ENCODE measurements at places on chromosomes 7 and 10. TPM values are rescaled to one million over a fixed set of nuclear protein-coding genes. Genes with fewer than 3 reads are reported as not detected.

Gene DNAJC12
- 5.4 TPM for total RNA-seq

Gene ELFN1
- total RNA-seq, result 2.4 TPM

Gene NUDCD3
- total RNA-seq, result 51.7 TPM

Gene EGR2
- total RNA-seq, result 19.4 TPM

Gene PCLO
- total RNA-seq, result 0.60 TPM

Gene WEE2
- not detected for total RNA-seq

Gene TDRD1
- total RNA-seq, result 0.42 TPM

Gene NEBL
- 34.5 TPM for total RNA-seq

Gene ANLN
- total RNA-seq, result 0.84 TPM

Gene HOGA1
- total RNA-seq, result 22.9 TPM

Gene RELN
- 114 TPM for total RNA-seq

Gene VTI1A
- 149 TPM for total RNA-seq

GRCh38 chr10:5906651-5907050, 16.6 kb downstream of the FBH1 start:
- H3K27me3 ChIP-seq, result no peaks in the 10 kb centered on the region
- DNase-seq, result no peak
- H3K4me1 ChIP-seq, result no peaks in the 10 kb centered on the region
- no peaks in the 10 kb centered on the region for H3K36me3 ChIP-seq
- no peak overlapping the region for H3K4me3 ChIP-seq

DNA sequence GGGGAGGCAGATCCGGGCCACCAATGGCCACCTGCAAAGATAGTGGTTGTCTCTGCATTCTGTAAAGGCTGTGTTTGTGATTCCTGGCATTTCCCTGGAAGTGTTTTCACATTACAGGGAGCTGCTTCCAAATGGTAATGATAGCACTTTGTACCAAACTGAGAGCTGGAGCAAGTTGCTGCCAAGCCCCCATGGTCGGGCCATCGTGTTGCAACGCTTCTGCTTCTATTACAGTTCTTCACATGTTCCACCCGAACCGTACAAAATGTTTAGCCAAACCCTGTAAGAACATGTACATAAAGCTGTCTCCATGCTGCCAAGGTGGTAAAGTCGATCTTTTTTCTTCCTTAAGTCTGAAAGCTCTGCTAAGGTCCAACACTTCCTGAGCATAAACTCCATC, 397.7 kb upstream of the NFE2L3 start:
- peak; percentile 40 for DNase-seq
- no peaks in the 10 kb centered on the region for H3K36me3 ChIP-seq
- H3K4me3 ChIP-seq, result no peak overlapping the region
- no peaks in the 10 kb centered on the region for H3K4me1 ChIP-seq
- peak overlapping the region; percentile 76 for H3K27ac ChIP-seq

DNA sequence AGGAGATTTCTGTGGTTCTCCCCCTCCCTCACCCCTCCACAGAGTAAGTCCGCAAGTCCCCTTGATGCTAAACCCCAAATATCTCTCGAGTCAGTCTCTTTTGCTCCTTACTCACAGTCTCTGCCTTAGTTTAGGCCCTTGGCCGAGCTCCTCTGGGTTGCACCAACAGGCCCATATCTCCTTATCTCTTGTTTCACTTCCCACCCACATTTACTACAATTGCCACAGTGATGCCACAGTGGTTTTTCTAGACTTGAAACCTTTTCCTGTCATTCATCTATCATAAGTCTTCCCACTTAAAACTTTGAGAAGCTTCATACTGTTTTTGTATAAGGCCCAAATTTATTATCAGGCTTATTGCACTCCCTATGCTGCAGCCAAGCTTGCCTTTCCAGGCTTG, 23.4 kb upstream of the NME8 start:
- no peaks in the 10 kb centered on the region for H3K27me3 ChIP-seq
- no peak overlapping the region for H3K4me3 ChIP-seq
- H3K36me3 ChIP-seq, result no peaks in the 10 kb centered on the region
- DNase-seq, result no peak

DNA sequence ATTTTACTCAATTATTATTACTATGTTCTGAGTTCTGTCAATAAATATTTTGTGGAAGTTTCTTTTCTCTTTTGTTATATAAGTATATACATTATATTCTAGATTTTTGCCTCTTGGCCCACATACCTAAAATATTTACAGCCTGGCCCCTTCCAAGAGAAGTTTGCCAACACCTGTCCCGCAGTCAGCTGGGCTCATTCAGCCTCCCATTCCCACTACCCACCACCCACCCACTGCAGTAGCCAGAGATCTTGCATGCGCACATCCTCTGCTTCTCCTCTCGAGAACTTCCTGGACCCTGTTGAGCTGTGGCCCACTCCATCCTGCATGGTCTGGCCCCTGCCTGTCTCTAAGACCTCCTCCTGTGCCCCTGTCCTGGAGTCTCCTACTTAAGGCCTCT, 33.6 kb downstream of the WIPF3 start:
- no peak overlapping the region for H3K4me3 ChIP-seq
- no peaks in the 10 kb centered on the region for H3K36me3 ChIP-seq
- no peak for DNase-seq
- H3K27ac ChIP-seq, result no peak overlapping the region

- no peak overlapping the region for H3K4me3 ChIP-seq
- H3K27me3 ChIP-seq, result no peaks in the 10 kb centered on the region
- H3K27ac ChIP-seq, result no peak overlapping the region
- H3K4me1 ChIP-seq, result peaks cover 19% of the 10 kb centered on the region
Measured at GRCh38 chr10:44805466-44806210, 105.5 kb upstream of the TMEM72 start.

- no peak for DNase-seq
- no peaks in the 10 kb centered on the region for H3K36me3 ChIP-seq
- H3K4me1 ChIP-seq, result no peaks in the 10 kb centered on the region
- no peak overlapping the region for H3K4me3 ChIP-seq
- H3K27me3 ChIP-seq, result no peaks in the 10 kb centered on the region
- H3K27ac ChIP-seq, result no peak overlapping the region
Measured at GRCh38 chr10:34169131-34169530, 646.0 kb downstream of the PARD3 start.

- H3K4me1 ChIP-seq, result no peaks in the 10 kb centered on the region
- H3K4me3 ChIP-seq, result no peak overlapping the region
Measured at GRCh38 chr7:94244760-94245159, 149.9 kb upstream of the COL1A2 start.

DNA sequence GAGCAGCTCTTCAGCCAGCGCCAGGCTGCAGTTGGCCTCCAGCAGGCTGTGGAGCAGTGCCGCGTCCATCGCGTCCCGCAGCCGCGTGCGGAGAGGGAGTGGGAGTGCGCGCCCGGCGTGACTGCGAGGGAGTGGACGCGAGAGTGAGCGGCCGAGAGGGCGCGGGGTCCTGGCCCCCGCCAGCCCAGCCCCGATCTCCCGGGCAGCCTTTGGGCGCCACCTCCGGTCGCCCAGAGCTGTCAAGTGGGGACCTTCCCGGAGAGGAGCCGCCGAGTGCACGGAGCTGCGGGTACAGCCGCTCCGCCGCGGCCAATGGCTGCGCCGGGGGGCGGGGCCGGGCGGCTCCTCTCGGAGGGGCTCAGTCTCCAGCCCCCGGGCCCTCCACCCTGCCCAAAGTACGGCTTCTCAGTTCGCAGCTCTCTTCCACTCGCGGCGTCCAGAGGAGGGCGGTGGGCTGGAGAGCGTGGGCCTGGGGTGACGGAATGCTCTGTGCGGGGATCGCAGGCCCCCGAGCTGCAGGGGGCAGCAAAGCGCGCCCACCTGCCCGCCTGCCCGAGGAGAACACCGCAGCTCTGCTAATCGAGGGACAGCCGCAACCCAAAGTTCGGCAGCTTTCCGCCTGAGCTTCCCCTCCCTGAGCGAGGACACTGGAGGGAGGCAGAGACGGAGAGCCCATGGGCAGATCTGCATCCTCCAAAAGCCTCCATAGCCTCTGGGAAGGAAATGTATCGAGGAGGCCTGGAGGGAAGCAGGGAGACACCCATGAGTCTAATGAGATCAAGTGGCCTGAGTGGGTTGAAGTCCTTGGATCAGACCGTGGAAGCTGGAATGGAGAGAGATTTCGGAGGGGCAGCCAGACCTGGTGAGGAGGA, at the start of gene CRHR2:
TSS of gene CRHR2 (minus strand) at position 245 of the 872 bp plus-strand sequence. CDS start at position 69, 176 bp downstream.
- no peak for DNase-seq
- peak within 1 kb of the TSS; percentile 47 for H3K4me3 ChIP-seq
- H3K36me3 ChIP-seq, result no peaks in the 10 kb centered on the region
- no peaks in the 10 kb centered on the region for H3K27me3 ChIP-seq

DNA sequence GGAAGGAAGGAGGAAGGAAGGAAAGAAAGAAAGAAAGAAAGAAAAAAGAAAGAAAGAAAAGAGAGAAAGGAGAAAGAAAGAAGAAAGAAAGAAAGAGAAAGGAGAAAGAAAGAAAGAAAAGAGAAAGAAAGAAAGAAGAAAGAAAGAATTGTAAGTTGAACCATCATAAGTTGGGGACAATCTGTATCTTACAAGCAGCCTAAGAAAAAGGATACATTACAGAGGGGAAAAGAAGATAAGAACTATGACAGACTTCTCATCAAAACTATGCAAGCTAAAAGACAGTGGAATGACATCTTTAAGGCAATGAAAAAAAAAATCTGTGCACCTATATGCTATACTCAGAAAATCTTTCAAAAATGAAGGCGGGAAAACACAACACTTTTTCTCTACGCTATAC, 50.3 kb upstream of the SP4 start:
- H3K4me1 ChIP-seq, result no peaks in the 10 kb centered on the region
- DNase-seq, result no peak
- H3K4me3 ChIP-seq, result no peak overlapping the region
- no peak overlapping the region for H3K27ac ChIP-seq
- H3K36me3 ChIP-seq, result no peaks in the 10 kb centered on the region

GRCh38 chr7:30928254-30928872, 16.7 kb downstream of the AQP1 start:
- no peaks in the 10 kb centered on the region for H3K36me3 ChIP-seq
- no peak for DNase-seq
- H3K4me3 ChIP-seq, result no peak overlapping the region
- no peaks in the 10 kb centered on the region for H3K27me3 ChIP-seq

DNA sequence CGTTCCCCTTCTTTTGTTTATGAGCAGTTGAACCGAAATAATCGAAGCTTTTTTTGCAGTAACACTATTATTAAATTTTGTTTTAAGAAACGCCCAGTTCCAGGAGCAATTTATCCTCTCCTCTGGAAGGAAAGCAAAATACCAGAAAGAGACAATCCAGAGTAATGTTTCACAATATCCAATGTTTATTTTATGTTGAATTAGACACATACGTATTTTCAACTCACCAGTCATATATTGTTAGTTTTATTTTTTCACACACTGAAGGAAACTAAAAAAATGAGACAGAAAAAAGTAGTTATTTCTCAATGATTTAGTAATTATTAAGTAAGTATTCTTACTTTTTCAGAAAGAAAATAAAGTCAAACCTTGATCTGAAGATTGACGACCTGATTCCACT, 85.1 kb downstream of the MYOF start:
- DNase-seq, result no peak
- no peak overlapping the region for H3K27ac ChIP-seq
- H3K27me3 ChIP-seq, result no peaks in the 10 kb centered on the region
- no peak overlapping the region for H3K4me3 ChIP-seq
- no peaks in the 10 kb centered on the region for H3K36me3 ChIP-seq
- H3K4me1 ChIP-seq, result no peaks in the 10 kb centered on the region

GRCh38 chr7:100489824-100490223, 6.1 kb downstream of the NYAP1 start:
- no peaks in the 10 kb centered on the region for H3K27me3 ChIP-seq
- peaks cover 49% of the 10 kb centered on the region for H3K4me1 ChIP-seq
- no peak overlapping the region for H3K27ac ChIP-seq
- H3K36me3 ChIP-seq, result no peaks in the 10 kb centered on the region

GRCh38 chr10:110803830-110804338, 67.8 kb upstream of the PDCD4 start:
- peak; percentile 36 for DNase-seq
- H3K27me3 ChIP-seq, result no peaks in the 10 kb centered on the region
- no peak overlapping the region for H3K27ac ChIP-seq

DNA sequence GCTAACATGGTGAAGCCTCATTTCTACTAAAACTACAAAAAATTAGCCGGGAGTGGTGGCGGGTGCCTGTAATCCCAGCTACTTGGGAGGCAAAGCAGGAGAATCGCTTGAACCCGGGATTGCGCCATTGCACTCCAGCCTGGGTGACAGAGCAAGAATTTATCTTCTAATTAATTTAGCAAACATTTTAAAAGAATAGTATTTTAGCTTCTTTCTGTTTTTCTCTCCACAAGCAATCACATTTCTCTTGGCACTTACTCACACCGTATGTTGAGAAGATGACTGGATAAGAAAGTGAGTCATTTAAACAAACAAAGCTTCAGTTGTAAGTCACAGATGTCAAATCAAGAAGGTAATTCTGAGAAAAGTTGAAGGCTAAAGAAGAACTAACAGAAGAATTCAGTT, 264.0 kb downstream of the ARL4A start:
- H3K36me3 ChIP-seq, result no peaks in the 10 kb centered on the region
- H3K4me3 ChIP-seq, result no peak overlapping the region
- no peak for DNase-seq
- H3K4me1 ChIP-seq, result no peaks in the 10 kb centered on the region
- no peaks in the 10 kb centered on the region for H3K27me3 ChIP-seq

DNA sequence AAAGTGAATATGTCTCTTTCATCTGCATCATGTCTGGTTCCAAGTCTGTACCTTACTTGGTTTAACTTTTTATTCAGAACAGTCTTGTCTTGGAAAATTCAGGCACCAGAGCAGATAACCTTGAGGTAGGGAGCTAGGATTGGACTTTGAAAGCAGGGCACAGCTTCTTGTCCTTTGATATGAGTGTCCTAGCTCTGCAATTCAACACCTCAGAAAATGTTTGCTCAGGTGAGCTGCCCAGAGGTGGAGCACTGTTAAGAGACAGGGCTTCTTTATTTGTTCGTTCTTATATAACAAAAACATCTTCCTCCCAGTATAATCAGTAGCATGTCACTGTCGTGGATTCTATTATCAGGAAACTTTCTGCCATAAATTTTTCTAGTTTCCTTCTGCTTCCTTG, 118.3 kb downstream of the LRRC4 start:
- H3K27ac ChIP-seq, result no peak overlapping the region
- no peak for DNase-seq
- no peaks in the 10 kb centered on the region for H3K36me3 ChIP-seq
- peaks cover 5% of the 10 kb centered on the region for H3K4me1 ChIP-seq

GRCh38 chr10:133489816-133490588, 36.3 kb downstream of the SCART1 start:
- no peak overlapping the region for H3K4me3 ChIP-seq
- no peaks in the 10 kb centered on the region for H3K27me3 ChIP-seq
- no peak overlapping the region for H3K27ac ChIP-seq
- DNase-seq, result no peak

DNA sequence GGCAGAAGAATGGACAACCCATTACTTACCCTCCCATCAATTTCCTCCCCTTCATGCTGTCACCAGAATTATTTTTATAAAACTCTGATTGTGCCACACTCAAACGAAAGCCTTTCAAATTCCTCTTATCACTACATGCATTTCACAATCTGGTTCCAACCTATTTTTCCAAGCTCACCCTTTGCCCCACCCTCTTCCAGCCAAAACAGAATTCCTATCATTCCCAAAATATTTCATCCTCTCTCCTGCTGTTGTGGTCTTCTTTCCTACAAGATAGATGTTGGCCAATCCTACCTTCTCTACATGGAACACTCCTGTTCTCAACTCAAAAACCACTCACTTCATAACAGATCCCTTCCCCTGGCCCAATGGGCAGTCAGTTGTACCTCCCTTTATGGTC, 111.5 kb downstream of the ELAPOR2 start:
- no peaks in the 10 kb centered on the region for H3K27me3 ChIP-seq
- H3K36me3 ChIP-seq, result no peaks in the 10 kb centered on the region
- DNase-seq, result no peak
- H3K27ac ChIP-seq, result no peak overlapping the region
- no peaks in the 10 kb centered on the region for H3K4me1 ChIP-seq
